NCI-H460 (cell line): ENCODE measurements at places on chromosomes 4 and X. TPM values are rescaled to one million over a fixed set of nuclear protein-coding genes. Genes with fewer than 3 reads are reported as not detected.

The DDX3X gene
- total RNA-seq = 222 and 303 TPM in 2 replicates

The CENPVL1 gene
- not detected in 2 replicates for total RNA-seq

The C4orf46 gene
- total RNA-seq = 18.5 and 22.4 TPM in 2 replicates

The RRH gene
- not detected in 2 replicates for total RNA-seq

The NR3C2 gene
- 0.12 and 0.15 TPM in 2 replicates for total RNA-seq

The CXCR3 gene
- total RNA-seq = not detected in 2 replicates

The ADRA2C gene
- 15.0 and 19.8 TPM in 2 replicates for total RNA-seq

The CCNB3 gene
- 0.54 and 0.63 TPM in 2 replicates for total RNA-seq

The ZNF141 gene
- 13.4 and 15.8 TPM in 2 replicates for total RNA-seq

The SLC6A14 gene
- not detected in 2 replicates for total RNA-seq

The CHRDL1 gene
- total RNA-seq = 0.12 TPM in 1 of 2 replicates, not detected in the other

The F8A1 gene
- total RNA-seq = 20.6 and 25.8 TPM in 2 replicates

The IRS4 gene
- not detected in 2 replicates for total RNA-seq

The TBC1D8B gene
- total RNA-seq = 3.0 and 3.6 TPM in 2 replicates

The KLHL8 gene
- 8.7 and 11.6 TPM in 2 replicates for total RNA-seq

The SLC4A4 gene
- 0.10 TPM in 1 of 2 replicates, not detected in the other for total RNA-seq

The KCNIP4 gene
- total RNA-seq = not detected in 2 replicates

The XK gene
- total RNA-seq = 0.61 and 0.62 TPM in 2 replicates

The CFP gene
- 0.10 TPM in 1 of 2 replicates, not detected in the other for total RNA-seq

The FAM184B gene
- 0.02 TPM in 1 of 2 replicates, not detected in the other for total RNA-seq

The ZNF827 gene
- 4.1 and 5.5 TPM in 2 replicates for total RNA-seq

The TKTL2 gene
- total RNA-seq = not detected in 2 replicates

The HERC5 gene
- 2.6 and 3.0 TPM in 2 replicates for total RNA-seq

The UPF3B gene
- 6.6 and 11.6 TPM in 2 replicates for total RNA-seq

The EDNRA gene
- 0.35 TPM in 1 of 2 replicates, not detected in the other for total RNA-seq

The IL15 gene
- 4.6 and 5.9 TPM in 2 replicates for total RNA-seq

The TMEM154 gene
- total RNA-seq = 3.5 and 4.2 TPM in 2 replicates

The CXCL5 gene
- 155 and 183 TPM in 2 replicates for total RNA-seq

The ADAM29 gene
- not detected in 2 replicates for total RNA-seq

The AKAP14 gene
- total RNA-seq = not detected in 2 replicates

The HMX1 gene
- 0.20 TPM in 1 of 2 replicates, not detected in the other for total RNA-seq

The GPC3 gene
- total RNA-seq = not detected in 2 replicates

The DIAPH2 gene
- total RNA-seq = 27.0 and 29.6 TPM in 2 replicates

The LYAR gene
- 32.8 and 34.2 TPM in 2 replicates for total RNA-seq

The UGT2A2 gene
- not detected in 2 replicates for total RNA-seq

The COL4A5 gene
- total RNA-seq = 193 and 211 TPM in 2 replicates

The FAM9C gene
- total RNA-seq = not detected in 2 replicates

The FHIP1A gene
- 0.10 and 0.12 TPM in 2 replicates for total RNA-seq

The GPR82 gene
- total RNA-seq = not detected in 2 replicates

The BMP2K gene
- total RNA-seq = 15.2 and 18.1 TPM in 2 replicates
